ENCODE measurements at places on chromosomes 2 and 18. TPM values are rescaled to one million over a fixed set of nuclear protein-coding genes. Genes with fewer than 3 reads are reported as not detected.

CENPA gene
- total RNA-seq, result 1.5 TPM

DNA sequence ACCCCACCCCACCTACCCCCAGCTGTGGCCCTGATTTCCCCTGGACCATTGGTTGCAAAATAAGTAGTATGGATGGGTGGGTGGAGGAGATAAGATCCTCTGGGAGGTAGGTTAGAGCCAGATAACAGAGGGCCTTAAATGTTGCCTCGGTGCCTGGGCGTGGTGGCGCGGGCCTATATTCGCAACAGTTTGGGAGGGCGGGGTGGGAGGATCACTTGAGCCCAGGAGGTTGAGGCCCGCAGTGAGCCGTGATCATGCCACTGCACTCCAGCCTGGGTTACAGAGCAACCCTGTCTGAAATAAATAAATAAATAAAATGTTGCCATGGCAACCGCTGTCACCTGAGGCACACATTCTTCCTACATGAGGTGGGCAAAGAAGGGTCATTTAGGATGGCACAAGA, 103.3 kb upstream of the GATA6 start:
- no peak for DNase-seq

DNA sequence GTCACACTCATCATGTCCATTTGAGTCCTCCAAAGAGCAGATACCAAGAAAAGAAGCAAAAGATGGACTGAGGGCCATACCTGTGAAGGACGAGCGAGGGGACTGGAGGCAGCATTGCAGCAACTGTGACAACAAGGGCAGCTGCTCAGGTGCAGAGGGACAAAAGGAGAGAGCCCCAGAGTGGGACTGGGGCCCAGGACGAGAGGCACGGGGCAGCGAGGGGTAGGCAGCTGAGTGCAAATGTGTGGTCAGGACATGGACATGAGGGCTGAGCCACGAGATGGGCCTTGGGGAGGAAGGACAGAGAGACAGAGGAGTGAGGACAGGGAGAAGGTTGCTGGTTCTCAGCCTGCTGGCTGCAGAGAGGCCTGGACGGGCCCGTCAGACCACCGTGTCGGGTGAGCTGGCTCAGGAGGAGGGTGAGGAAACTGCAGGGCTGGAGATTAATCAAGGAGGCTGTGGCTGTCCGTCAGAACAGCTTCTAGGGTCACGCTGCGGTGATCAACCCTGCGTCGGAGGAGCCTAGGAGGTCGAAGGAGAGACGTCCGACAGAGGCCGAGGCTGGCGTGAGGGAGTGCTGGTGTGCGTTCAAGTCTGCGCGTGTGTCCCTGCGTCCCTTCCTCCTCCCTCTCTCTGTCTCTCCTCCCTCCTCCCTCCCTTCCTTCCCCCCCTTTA, 206.8 kb upstream of the HDAC4 start:
- no peak for DNase-seq

DNA sequence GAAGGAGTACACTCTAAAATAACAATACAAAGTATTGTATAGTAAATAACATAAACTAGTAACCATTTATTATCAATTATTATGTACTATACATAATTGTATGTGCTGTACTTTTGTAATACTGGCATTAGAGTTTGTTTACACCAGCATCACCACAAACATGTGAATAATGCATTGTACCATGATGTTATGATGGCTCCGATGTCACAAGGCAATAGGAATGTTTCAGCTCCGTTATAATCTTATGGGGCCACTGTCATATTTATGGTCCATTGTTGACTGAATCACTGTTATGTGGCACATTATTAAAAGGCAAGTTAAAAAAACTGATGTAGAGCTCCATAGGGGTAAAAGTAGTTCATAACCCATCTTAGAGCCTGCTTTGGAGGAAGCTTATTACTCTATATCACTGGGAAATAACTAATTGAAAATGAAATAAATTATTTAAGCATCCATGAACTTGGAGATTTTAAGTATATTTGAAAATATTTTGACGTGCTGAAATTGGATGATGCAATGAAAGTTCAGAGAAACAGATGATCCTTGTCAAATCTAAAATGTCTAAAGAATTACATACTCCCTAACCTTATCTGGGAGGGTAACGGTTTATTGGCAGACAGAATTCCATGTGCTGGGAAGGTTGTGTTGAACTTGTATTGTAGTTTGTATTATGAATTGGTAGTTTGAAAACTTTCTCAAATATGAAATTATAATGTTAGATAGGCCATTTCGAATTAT, 2.4 kb downstream of the SKA1 start:
- no peak for DNase-seq

- DNase-seq, result no peak
Measured at GRCh38 chr2:46978723-46979122, 63.1 kb upstream of the MCFD2 start.

DNA sequence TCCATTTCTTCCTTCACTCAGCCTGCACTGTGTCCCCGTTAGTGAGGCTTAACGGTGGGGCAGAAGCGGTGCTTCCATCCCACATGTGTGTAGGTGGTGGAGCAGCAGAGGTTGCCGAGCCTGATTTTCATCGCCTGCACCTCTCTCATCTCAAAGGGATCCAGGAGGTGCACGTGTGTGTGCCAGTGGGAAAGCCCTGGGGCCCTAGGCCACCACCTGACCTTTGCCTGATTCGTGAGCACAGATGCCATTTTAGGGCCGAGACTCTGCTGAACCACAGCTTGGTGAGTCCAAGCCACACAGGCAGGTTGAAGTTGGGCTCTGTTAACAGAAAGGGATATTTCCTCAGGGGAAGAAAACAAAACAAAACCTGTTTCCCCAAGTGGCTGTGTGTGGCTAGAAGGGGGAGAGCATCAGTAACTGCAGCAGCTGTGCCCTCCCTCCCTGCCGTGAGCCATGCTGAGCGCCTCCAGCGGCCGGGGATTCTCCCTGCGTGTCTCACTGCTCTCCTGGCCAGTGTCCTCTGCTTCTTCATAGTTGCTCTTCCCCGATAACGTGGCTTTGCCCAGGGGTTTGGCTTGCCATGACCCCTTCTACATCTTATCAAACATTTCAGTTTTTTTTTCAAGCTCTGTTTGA, 81.5 kb downstream of the MAPRE2 start:
- DNase-seq, result peak; percentile 63

- DNase-seq, result peak; percentile 62
Measured at GRCh38 chr2:229133155-229133772, 137.8 kb downstream of the PID1 start.

PCARE gene
- 0.32 TPM for total RNA-seq

GCG gene
- not detected for total RNA-seq

ADRA2B gene
- total RNA-seq, result not detected

GRCh38 chr2:193695367-193695766, 1500.6 kb upstream of the TMEFF2 start:
- peak; percentile 67 for DNase-seq

DNA sequence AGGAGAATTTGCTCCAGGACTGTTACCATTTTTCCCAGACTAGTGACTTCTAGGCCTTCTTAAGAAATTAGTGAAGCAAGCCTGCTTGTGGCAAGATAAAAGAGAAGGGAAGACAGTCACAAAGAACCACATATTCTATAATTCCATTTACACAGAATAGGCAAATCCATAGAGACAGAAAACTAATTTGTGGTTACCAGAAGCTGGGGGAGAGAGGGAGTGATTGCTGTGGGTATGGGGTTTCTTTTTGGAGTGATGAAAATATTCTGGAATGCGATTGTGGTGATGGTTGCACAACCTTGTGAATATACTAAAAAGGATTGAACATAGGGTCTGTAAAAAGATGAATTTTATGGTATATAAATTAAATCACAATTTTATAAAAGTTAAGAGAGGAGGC, 37.5 kb upstream of the SIX2 start:
- DNase-seq, result peak; percentile 36

- DNase-seq, result peak; percentile 47
Measured at GRCh38 chr2:73907840-73908452, 15.1 kb downstream of the ACTG2 start.

- DNase-seq, result no peak
Measured at GRCh38 chr2:179201869-179202268, 62.8 kb downstream of the SESTD1 start.

DNA sequence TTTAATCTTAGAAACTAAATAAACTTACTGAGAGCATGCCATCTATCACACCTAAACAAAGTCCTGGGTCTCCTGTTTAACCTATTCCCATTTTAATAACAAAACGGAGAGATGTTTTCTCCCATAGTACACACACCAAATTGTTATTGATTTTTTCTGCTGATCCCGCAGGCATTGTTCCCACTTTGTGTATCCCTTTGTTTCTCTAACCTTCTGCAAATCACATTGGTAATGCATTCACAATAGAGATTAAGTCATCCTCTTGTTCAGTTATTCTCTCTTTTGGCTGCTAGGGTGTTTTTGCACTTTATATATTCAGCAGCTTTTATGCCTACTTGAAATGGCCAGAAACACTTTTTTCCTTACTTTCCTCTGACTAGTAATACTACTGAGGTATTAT, 1071.9 kb upstream of the CDH2 start:
- no peak for DNase-seq

ITSN2 gene
- total RNA-seq, result 27.4 TPM

- DNase-seq, result no peak
Measured at GRCh38 chr2:136207665-136208064, 89.7 kb upstream of the CXCR4 start.

DNA sequence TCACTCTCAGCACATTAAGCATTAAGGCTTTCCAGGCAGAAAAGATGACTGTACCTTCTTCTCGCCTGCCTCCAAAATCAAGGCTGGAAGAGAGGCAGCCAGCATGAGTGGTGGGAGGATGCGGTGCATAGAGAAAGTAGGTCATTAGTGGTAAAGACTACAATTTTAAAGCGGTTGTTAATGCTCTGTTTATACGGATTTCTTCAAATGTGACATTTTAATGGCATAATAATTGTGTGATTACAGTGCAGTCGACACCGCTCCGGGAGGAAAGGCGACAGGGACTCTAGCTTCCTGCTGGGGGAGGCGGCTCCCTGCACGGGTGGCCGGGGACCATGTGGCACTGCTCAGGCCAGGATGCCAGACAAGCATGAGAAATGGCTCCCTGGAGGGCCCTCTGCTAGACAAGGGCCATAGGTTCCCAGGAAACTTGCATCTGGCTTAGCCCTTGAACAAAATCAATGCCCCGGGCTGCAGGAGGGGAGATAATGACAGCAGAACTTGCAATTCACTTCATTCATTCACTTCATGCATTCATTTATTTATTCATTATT, 129.6 kb downstream of the GALNT14 start:
- no peak for DNase-seq

DLGAP1 gene
- total RNA-seq, result 0.75 TPM

DNA sequence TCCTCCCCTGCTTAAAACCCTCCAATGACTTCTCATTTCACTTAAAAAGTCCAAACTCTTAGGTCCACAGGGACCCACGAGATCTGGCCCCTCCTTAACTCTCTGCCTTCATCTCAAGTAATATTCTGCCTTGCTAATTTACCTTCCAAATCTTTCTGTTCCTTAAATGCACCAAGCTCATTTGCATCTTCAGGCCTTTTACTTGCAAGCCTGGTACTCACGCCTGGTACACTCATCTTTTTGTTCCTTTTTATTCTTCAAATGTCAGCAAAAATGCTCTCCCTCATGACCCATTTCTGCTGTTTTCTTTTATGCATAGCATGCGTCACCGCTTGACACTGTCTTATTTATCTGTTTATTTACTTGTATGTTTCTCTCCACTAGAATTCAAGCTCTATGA, 2.7 kb upstream of the WIPF1 start:
- no peak for DNase-seq

ANKRD62 gene
- total RNA-seq, result not detected

All from myocyte (in vitro differentiated cells).